ENCODE measurements at places on chromosomes 11 and 22.

DNA sequence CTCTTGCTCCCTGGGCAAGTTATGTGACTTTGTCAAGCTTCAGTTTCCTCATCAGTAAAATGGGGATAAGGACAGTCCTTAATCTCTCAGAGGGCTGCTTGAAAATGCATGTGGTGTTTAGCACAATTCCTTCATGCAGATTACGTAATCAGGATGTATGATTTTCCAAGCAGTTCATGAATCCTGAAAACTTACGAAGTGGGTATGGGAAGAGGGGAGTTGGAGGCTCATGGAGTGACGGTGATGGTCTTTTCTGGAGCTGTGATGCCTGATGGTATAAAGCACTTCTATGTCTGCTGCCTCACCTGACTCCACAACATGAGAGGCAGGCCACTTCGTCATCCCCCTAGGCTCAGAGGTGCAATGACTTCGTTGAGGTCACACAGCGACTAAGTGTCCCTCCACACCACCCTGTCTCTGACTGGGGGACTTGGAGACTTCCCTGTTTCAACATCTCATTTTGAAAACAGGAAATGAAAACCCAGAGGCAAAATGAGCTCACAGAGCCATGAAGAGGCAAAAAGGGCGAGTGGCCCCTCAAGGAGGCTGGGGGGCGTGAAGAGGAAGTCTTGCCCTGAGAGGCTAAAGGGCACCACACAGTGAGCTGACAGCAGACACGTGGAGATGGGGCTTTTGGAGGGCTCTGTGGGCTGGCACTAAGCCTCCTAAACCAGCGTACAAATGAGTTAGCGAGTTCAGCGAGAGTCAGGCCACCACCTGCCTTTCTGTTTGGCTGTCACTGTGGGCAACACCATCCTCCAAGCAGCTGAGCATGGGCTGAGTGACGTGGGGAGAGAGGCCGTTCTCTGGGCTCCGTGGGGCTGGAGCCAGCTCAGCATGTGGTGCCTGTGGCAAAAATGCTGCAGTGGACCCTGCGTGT lies 10.1 kb downstream of the MCM5 start:
- DNase-seq: no peak

- no peak for DNase-seq
Observed at GRCh38 chr11:117127171-117127901, 16.8 kb upstream of the PAFAH1B2 start.

- DNase-seq: no peak
Observed at GRCh38 chr11:68071281-68072048, 32.6 kb downstream of the TCIRG1 start.

DNA sequence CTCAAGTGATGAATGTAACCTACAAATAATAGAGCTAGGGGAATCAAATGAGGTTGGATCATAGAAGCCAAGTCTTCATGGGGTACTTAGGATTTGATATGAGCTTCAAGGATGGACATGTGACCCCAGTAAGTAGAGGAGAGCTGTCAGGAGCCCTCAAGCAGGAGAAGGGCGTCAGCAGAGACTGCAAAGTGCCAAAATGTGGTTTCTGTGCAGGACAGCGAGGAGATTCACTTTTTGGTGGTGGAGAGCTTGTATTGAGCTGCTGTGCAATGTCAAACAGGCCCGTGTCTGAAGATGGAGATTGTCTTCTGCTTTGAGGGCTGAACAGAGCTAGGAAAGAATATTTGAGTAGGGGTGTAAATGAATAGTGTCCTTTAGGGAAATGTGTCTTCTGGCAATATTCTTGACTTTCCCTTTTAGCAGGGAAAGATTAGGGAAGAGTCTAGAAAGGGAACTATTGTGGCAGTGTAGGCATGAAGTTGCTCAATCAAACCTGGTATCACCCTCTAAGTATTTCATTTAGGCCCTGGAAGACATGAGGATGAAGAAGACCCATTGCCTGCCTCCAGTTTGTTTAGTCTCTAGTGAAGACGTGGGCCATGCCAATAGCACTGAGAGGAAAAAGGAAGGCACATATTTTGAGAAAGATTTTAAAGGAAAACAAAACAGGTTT lies 31.2 kb upstream of the SORL1-AS1 start:
- DNase-seq: no peak

- DNase-seq: no peak
Observed at GRCh38 chr11:12731841-12732336, 57.7 kb downstream of the TEAD1 start.

DNA sequence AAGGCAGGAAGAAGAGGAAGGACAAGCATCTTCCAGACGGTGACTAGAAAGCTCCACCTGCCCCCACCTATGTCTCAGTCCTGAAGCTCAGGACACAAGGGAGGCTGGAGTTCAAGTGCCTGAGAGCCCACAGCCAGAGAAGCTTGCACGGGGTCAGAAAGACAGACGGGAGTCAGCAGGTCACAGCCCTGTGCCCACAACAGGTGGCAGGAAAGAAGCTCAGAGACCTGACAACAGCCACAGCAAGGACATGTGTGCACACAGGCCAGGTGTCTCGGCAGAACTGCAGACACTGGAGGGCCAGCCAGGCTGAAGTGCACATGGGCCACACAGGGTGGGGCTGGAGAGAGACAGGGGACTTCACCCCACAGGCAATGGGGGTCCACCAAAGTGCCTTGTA lies 37.2 kb upstream of the MOB2 start:
- DNase-seq: no peak

DNA sequence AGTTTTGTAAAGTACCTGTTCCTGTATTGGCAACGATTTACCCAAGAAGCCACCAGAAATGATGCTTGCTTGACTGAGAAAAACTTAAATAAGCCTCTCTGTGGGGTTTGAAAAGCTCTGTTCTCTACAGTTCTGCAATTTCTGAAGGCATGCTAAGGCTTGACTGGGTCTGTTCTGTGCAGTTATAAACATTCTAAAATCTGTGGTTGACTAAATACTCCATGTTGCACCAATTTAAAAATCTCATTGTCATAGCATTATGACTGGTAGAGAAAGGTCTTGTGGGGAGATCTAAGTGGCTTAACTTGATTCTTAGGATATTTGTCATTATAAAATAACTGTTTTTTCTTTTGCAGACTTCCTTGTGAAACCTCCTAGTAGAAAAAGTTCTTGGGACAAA lies 73.7 kb downstream of the MTMR3 start:
- DNase-seq: no peak

- DNase-seq: no peak
Observed at GRCh38 chr11:12922418-12922817, 86.7 kb upstream of the RASSF10 start.

- no peak for DNase-seq
Observed at GRCh38 chr22:31583861-31584485, 78.0 kb downstream of the PISD start.

DNA sequence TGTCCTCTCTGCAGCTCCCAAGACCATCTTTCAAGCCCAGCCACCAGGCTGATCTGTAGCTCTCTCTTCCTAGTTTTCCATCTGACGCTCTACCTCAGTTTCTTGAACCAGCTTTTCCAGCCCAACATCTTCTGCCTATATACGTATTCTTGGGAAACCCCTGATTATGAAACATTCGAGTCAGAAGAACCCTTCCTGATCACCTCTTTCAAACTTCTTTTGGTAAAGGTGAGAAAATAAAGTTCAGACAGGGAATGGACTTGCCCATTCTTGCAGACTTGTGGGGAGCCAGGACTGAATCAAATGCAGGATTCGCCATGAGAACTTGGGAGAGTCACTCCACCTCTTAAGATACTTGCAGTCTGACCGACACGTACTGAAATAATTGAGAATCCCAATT lies 169.5 kb upstream of the NARS2 start:
- no peak for DNase-seq

DNA sequence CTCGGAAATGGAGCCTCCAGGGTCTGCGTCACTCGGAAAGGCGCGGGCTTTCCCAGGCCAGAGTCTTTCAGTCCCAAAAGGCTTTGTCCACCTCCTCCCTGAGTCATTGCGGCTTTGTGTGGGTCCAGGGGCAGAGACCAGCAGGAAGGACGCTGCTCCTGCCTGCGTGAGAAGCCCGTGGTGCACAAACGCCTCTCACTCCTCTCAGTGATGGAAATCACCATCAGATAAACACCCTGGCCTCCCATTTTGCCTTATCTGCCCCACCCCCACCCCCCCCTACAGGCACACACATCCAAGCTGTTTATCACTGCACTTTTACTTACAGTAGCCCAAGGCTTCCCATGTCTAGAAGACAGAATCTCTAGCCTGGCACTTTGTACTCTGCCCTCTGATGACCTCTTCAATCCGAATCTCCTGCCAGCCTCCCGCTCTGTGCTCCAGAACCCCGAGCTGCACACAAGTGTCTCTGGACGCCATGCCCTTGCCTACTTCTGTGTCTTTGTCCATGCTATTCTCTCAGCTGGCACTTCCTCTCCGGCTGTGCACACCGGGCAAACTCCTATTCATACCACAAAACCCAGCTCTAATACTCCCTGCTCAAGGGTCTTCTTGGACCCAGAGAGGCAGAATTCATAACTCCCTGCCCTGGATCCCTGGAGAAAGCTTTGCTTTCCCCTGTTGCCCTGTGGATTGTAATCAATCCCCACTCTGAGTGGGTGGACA lies 954.6 kb downstream of the TBC1D22A start:
- no peak for DNase-seq

GRCh38 chr11:123939317-123939716 lies at the start of gene OR4D5:
TSS of gene OR4D5 (plus strand) at chr11:123939617. CDS start at chr11:123939617, 0 bp downstream.
- no peak for DNase-seq

DNA sequence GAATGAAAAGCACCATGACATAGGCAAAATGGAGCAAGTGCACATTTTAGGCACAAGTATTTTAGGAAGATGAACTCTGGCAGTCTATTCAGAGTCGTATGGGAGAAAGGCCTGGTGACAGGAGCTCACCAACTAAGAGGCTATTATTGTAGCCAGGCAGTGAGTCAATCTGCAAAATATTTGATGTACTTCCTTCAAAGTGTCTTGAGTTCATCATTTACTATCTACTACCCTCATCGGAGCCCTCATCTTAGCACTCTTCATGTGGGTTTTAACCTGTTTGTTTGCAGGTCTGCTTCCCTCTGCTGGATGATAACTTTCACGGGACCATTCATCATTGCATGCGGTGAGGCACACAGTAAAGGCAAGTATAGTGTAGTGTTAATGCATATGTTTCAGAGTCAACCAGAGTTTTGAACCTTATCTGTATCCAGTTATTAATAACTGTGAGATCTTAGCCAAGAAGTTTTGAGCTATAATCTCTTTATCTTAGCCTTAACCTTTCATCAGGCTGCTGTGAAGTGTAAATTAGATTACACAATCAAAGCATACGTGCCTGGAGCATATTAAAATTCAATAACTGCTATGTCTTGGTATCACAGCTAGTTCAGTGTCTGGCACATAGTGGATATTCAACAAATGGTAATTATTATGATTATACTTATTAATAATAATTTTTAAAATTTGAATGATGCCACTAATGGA lies 70.9 kb upstream of the SC5D start:
- DNase-seq: no peak

- DNase-seq: no peak
Observed at GRCh38 chr11:86040919-86041850, 27.7 kb downstream of the PICALM start.

DNA sequence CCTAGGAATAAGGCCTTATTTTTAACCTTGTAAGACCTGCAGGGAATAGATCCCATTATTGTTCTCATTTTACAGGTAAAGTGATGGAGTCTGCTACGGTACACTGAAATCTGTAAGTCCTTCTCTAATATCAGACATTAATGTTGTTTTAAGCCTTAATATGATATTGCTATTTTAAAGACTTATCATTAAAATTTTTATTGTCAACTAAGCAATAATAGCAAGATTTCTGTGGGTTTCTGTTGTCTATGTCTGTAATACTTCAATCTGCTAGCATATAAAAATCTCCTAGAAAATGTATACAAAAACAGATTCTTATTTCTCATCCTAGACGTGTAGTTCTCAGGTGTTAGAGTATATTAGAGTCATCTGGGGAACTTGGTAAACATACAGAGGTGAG lies 317.5 kb upstream of the TENM4 start:
- no peak for DNase-seq

DNA sequence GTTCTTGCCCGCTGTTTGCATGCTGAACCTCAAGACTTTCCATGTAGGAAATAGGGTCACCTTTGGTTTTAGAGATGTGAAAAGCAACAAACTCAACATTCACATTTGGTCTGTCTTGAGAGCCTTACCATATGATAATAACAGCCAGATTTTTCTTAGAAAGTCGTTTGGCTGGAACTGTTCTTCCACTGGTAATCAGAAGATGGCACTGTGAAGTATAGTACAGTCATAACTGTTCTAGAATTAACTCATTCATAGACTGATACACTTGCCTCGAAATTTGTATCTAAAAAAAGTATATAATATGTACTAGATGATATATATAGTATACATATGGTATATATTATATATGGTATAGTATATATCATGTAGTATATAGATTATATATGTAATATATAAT lies 12.3 kb downstream of the LUZP2 start:
- DNase-seq: no peak

- no peak for DNase-seq
Observed at GRCh38 chr11:115906171-115906570, 402.0 kb upstream of the CADM1 start.

GRCh38 chr11:45617871-45618601 lies 47.4 kb downstream of the CHST1 start:
- no peak for DNase-seq

- no peak for DNase-seq
Observed at GRCh38 chr22:33658775-33659174, 261.5 kb downstream of the LARGE1 start.

DNA sequence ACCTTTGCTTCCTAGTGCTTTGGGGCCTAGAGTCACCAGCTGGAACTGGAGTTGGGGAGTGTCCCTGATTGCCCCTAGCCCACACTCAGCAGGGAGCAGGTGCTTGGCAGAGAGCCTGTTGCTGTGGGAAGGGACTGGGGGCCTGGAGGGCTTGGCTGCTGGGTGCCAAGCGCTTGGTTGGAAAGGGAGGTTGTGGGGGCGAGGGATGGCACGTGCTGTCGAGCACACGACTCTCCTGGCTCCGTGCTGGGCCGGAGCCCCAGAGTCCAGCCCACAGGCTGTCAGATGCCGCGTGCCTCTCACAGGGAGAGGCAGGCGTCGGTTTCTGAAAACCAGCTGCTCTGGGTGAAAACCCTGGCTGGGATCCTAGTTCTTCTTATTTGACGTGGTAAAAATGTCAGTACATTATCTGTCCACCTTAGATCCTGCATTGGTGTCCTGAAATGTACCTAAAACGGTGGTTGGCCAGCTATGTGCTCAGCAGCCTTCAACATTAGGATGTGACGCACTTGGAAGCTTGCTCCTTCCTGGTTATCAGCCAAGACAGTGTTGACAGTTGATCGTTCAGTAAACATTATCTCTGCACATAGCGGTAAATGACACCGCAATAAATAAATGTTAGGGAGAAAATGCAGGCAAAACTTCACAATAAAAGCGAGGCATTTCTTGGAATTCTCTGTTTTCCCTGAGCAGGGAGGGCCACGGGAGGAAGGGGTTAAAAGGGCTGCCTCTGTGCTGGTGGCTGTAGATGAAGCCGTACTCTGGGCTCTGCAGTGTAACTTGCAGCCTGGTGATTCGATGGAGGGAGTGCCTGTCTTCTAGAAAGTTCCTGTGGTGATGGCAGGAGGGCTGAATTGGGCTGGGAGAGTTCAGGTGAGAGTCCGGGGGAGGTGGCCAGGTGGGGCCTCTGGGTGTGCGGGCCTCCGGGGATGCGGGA lies 29.2 kb downstream of the GRAMD4 start:
- DNase-seq: no peak

GRCh38 chr11:82976786-82977185 lies 75.2 kb downstream of the DDIAS start:
- no peak for DNase-seq
